Caco-2 (cell line): ENCODE measurements at places on chromosomes 5 and 9.
A peak's percentile ranks its signal among the peaks of the same experiment; 100 is the strongest.

DNA sequence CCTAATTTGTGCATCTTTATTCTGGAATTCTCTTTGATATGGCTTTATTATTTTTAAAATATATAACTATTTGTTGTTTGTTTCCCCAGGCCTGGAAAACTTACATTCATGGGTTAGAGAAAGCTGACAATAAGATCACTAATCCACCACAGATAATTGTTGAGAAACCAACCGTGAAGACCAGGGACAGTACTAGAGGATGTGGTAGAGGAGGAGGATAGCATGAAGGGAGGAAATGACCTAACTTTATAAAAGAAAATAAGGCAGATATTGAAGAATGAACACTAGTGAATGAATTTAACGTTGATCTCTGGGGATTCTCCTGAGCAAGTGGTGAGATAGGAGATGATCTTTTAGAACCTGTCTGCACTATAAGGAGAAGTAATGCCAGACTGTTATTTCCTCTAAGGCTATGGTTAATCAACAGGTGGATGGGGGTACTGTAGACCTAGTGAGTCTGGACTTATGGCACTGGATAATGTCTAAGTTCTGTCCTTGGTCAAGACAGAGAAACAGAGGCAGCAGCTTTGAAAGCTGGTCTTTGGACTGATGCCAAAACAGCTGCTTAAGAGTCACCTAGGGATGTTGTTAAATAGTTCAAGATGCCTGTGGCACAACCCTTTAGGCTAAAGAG is 52.4 kb downstream of the NREP start:
- no peak for DNase-seq

DNA sequence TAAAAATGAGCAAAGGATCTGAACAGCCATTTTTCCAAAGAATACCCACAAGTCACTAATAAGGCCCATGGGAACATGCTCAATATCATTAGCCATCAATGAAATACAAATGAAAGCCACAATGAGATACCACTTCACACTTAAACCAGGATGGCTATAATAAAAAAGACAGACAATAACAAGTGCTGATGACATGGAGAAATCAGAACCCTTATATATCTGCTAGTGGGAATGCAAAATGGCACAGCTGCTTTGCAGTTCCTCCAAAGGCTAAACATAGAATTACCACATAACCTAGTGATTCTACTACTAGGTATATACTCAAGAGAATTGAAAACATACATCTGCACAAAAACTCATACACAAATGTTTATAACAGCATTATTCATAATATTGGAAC is 83.7 kb downstream of the HOMER1 start:
- DNase-seq, result no peak

DNA sequence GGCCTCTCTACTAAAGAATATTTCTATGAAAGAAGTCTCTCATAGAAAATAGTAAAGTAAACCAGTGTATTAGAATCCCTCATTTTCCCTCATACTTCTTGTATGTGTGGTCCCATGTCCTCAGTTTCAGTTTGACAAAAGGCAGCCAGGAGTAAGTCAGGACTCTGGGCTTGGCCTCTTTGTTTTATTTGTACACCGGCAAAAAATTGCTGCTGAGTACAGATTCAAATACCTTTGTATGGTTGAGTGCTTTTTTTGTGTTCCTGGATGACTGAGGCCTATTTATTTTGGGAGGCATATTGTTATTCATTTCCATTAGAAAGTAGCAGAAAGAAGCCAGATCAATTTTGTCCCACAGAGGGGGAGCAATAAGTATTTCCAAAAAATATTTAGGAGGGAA is 47.3 kb upstream of the CEP78 start:
- no peak for DNase-seq

DNA sequence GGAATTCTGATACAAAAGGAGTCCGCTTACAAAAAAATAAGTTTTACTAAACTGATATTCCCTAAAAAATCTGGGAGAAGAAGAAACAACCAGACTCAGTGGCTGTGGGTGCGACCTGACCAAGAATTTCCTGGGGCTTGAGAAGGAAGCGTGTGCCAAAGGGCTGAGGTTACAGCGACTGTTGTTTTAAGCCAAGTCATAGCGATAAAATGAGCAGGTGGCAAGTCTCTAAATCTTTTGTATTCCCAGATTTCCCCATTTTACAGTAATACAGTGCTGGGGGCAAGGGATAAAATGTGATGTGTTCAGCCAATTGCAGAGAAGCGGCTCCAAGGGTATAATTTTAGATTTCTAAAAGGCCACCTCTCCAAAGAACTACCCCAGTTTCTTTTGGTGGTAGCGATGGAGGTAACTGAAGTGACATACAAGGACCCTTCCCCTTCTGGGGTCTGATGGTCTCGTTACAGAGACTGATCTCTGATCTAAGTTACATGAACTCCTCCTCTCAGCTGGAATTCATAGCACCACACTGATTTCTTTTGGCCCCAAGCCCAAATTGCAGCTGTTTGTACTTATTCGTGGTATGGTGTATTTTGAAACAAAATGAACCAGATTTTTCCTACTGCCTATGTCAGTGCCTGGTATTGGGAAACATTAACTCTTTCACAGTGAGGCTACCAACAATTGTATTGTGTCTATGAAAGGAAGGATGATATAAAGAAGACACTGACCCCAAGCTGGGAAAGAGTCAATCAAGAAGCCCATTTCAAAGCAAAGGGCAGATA is 41.6 kb downstream of the LPAR1 start:
- DNase-seq, result no peak

DNA sequence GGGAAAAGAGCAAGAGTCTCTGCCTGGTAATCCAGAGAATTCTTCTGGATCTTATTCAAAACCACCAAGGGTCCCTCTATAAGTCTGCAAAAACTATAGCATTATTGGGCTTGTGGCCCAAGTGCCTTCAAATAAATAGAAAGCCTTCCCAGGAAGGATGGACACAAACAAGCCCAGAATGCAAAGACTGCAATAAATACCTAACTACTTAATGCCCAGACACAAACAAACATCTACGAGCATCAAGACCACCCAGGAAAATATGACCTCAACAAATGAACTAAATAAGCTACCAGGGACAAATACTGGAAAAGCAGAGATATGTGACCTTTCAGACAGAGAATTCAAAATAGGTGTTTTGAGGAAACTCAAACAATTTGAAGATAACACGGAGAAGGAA is 355.8 kb upstream of the GRAMD2B start:
- DNase-seq, result no peak

DNA sequence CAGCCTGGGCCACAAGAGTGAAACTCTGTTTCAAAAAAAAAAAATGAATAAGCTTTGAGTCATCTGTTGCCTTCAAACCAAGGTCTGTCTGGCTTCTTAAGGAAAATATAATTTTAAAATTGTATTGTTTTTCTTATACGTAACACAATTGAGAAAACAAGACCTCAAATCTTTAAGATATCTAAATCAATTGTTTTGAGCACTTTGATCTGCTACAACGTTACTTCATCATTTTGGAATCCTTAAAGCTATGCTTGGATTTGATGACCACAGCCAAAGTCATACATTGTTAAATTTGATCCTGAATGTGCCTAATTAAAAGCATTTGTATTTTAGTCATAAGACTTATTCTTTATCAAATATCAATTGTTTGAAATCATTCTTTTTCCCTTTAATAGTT is 37.7 kb upstream of the VCAN start:
- DNase-seq, result no peak

- DNase-seq, result peak; percentile 20
These were observed 576.7 kb upstream of the ZNF462 start for GRCh38 chr9:106286249-106286648.

DNA sequence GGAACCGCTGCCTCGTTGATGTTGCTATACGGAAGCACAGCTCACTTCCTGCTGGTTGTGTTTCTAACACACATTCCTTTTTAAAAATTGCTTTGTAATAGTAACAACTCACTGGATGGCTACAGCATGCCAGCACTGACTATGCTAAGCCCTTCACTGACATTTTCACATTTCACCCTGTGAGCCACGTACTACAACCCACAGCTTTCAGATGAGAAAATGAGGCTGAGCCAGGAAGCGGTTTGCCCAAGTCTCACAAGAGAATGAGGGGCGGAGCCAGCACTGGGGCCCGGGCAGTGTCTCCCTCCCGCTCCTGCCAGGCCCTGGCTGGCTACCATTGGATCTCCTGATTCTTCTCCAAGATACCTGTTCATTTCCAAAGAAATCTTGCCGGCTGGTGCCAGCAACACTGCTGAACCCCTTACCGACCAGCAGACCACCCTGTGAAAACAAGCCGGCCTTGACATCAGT is 38.3 kb downstream of the FAM78A start:
- no peak for DNase-seq

- no peak for DNase-seq
These were observed 20.7 kb upstream of the ANKRD34B start for GRCh38 chr5:80590766-80591165.

- no peak for DNase-seq
These were observed 143.0 kb downstream of the RGS3 start for GRCh38 chr9:113606510-113606909.

GRCh38 chr9:10079284-10079964 is 533.4 kb downstream of the PTPRD start:
- no peak for DNase-seq

DNA sequence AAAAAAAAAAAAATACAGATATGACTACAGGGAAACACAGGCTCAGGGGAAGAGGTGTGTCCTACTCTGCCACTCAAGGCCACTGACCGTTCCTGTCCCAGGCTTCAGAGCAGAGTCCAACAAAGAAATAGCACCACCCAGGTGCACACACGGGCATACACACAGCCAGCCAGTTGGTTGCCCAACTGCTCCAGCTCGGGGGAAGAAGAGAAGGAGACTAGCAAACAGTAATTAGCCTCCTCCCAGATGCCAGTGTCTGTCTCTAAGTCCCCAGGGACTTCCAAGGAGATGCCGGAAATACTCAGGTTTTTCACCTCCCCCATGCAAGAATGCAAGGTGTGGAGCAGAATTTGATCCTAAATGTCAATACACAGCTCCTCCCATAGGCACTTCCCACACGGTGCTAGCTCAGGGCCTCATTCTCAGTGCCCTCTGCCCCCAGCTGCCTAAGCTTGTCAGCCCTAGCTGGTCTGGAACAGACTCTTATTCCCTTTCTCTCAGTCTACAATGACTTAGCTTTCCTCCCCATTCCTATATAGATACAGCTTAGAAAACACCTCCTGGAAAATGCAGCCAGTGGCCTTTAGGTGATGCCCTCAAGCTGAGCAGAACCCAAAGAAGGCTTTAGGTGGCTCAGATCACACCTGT is 1.7 kb downstream of the MYORG start:
- DNase-seq, result peak; percentile 92

DNA sequence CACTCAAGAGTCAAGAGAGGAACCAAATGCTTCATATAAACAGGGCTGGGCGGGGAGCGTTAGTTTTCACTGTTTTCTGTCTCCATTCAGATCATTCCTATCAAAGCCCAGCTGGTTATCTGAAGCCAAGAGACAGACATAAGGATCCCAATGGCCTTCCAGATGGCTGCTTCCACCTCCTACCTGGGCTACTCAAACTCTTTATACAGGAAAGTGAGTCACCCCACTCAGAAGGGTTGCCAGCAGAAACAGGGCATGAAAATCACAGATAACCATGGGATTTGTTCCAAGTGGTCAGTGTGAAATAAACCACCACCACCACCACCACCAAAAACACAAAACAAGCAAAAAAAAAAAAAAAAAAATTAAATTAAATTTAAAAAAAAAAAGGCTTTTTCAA is 5.5 kb downstream of the PRSS3 start:
- DNase-seq, result no peak

DNA sequence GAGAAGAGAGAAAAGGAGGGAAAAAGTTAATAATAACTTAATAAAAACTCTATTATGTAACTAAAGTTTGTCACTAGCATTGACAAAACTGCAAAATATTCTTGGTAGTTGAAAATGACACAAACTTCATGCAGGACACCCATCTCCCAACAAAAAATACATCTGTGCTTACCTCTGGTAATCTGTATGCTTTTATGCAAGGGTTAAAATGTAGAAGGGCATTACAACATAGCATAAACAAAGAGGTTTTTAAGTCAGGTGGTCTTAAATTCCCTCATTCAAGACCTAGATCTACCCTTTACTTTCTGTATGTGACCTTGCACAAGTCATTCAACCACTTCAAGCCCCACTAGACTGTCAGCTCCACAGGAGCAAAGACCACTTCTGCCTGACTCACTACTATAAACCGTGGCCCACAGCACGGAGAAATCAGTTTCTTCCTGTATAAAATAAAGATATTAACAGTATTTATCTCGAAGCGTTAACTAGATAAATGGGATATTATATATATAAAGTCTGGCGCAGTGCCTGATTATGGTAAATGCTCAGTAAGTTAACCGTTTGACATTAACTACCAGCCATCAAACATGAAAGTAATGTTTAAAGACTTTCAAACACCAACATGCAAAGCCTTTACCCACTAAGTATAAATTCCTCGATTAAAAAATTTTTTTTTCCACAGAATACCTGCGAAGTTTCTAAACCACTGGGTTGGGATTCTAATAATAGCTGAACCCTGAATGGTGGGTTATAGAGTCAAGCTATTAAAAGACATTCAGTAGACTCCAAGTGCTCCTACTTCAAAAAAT is 2.0 kb downstream of the FBXL17 start:
- no peak for DNase-seq

GRCh38 chr5:118728191-118728590 is 260.2 kb downstream of the DTWD2 start:
- no peak for DNase-seq

GRCh38 chr5:24167806-24168205 is 477.0 kb downstream of the CDH10 start:
- no peak for DNase-seq

GRCh38 chr5:11903614-11904264 is 507 bp downstream of the CTNND2 start:
- DNase-seq, result peak; percentile 13

DNA sequence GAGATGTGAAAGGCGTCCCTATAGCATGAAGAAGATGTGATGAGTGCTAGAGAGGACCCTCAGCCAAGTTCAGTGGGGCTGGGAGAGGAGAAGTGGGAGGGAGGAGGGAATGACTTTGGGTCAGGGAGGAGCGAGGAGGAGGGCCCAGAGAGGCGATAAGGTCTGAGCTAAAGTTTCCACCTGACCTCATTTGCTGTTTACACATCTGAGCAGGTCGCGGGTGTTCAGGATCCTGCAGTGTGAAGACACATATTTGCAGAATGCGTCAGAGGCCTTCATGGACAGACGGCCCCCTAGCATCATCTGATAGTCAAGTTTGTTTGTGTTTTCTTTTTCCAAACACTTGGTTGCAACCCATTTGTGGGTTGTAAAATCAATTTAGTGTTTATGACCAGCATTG is 18.9 kb upstream of the IGFBPL1 start:
- peak; percentile 55 for DNase-seq

DNA sequence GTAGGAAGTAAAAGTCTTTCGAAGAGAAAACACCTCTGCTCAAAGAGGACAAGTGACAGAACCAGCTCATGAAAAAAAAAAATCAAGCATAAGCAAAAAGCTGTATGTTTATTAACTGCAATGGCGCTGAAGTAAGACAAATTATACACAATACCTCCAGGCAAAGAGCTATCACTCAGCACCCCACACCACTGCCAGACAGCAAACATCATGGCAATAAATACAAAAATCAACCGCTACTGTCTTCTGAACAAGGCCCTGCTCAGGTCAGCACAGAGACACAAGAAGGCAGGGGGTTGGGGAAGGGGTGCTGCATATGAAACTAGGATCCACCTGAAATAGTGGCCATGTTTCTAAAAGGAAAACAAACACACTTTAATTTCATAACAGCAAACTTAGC is 50.4 kb downstream of the MAPKAP1 start:
- DNase-seq, result no peak

- no peak for DNase-seq
These were observed 227.1 kb upstream of the HAPLN1 start for GRCh38 chr5:83947763-83948162.
